Sigmoid colon (tissue), 7 donors: ENCODE measurements at places on chromosomes 2 and 18. TPM values are rescaled to one million over a fixed set of nuclear protein-coding genes. Genes with fewer than 3 reads are reported as not detected.

DNA sequence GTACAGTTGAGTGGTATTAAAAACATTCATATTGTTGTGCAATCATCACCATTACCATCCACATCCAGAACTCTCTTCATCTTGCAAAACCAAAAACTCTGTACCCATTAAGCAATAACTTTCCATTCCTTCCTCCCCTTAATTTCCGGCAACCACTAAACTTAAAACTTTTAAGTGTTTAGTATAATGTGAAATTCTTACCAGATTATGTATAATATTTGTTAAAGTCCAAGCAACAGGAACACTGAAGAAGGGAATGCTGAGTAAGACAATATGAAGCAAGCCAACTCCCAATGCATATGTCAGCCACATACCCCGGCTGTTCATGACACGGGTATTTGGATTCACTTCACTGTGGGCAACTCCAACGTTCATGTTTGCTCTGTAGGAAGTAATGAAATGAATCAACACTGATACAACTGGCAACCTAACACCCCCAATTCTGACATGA, 1.9 kb downstream of the ORMDL1 start:
- no peak for DNase-seq

DNA sequence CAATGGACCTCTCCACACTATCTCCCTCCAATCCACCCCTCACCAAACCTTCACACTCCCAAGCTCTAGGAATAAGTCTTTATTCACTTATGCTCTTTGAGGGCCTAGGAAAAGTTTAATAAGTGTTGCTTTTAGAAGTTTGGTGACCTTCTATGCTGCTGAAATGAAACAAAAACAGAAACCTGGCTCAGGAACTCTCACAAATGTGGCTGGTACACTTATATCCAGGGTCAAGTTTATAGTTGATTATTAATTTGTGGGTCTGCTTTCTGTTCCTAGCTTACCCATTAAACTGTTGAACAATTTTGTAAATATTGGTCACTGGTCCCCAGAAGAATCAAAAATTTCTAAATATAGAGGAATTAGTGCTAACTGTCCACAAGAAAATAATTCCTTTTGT, 14.2 kb upstream of the ANKRD44 start:
- no peak for DNase-seq

- DNase-seq: no peak
Observed at GRCh38 chr2:171271971-171272436, 111.3 kb upstream of the TLK1 start.

- DNase-seq: peak; percentile 62
Observed at GRCh38 chr2:199468561-199469513, 11.1 kb upstream of the SATB2 start.

GRCh38 chr2:109350526-109350925, 221.5 kb downstream of the SH3RF3 start:
- DNase-seq: no peak

DNA sequence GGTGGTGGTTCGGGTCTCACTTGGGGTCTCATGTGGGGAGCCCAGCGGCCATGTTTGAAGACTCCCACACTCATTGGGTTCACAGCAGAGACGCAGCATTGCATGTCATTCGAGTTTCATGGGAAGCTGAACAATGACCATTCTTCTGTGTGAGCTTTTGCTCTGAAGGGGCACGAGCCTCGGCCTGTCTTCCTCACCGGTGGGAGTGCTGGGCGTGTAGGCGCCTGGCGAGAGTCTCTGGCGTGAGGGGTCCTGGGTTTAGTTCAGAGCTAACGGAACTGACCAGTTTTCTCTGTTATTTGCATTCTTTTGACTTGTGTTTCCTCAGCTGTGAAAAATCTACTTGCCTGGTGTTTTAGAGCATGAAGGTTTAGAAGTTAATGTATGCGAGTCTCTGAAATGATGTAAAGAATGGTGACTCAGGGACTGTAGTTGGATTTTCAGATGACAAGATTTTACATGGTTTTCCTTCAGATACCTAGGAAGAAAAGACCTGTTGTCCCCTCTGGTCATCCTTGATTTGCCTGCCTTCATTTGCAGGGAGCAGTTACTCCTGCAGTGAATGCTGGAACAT, 98.1 kb downstream of the ARMC9 start:
- DNase-seq: no peak

DNA sequence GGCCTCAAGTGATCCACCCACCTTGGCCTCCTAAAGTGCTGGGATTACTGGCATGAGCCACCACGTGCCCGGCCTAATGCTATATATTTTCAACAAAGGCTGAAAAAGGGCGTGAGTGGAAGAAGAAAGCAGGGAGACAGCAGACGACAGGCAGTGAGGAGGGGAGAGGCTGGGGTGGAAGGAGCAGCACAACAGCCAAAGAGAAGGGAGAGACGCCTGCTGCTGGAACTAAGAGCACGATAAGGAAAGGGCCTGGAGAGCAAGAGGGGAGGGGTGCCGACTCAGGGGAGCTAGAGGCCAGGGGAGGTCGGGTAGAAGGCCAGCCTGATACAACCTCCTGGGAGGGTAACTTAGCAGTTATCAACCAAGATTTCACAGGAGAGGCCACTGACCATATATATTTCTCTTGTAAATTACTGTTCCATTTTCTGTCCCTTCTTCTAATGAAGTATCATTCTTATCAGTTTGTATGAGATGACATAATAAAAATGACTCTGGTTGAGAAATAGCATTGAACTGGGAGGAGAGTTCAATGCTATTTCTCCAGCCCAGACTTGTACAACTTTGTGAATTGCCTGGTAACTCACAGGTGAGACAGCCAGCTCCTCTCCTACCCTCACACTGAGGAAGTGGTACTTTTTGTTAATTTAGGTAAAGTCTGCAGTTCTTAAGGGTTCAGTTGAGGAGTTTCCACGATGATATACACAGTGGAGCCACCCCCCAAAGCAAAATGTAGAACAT, 5.8 kb upstream of the RNU4ATAC start:
- DNase-seq: no peak

Gene ACP1
- total RNA-seq: 86.1 TPM

Gene NEUROD1
- total RNA-seq: not detected
